NCI-H748 treated with DMSO at 0.1 percent for 48 hours (cell line): ENCODE measurements at places on chromosomes 1 and 21.

DNA sequence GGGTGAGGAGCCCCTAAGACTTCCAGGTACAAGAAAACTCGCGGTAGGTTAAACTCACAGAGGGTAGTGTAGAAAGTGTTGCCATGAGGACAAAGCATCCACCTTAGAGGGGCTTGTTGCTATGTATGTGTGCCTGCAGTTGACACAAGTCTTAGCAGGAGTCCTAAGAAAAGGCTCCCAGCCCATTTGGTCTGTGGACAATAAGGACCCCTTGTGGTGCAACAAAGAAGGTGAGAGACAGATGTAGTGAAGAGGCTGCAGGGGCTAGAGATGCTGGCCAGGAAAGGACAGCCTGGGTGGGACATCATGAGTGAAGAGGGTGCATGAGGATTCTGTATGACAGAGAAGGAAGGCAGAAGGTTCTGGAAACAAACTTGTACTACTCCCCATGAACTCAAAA, 36.3 kb upstream of the IL10 start:
- no peak for DNase-seq

- no peak for DNase-seq
Observed at GRCh38 chr1:30706528-30706927, 16.9 kb downstream of the MATN1 start.

DNA sequence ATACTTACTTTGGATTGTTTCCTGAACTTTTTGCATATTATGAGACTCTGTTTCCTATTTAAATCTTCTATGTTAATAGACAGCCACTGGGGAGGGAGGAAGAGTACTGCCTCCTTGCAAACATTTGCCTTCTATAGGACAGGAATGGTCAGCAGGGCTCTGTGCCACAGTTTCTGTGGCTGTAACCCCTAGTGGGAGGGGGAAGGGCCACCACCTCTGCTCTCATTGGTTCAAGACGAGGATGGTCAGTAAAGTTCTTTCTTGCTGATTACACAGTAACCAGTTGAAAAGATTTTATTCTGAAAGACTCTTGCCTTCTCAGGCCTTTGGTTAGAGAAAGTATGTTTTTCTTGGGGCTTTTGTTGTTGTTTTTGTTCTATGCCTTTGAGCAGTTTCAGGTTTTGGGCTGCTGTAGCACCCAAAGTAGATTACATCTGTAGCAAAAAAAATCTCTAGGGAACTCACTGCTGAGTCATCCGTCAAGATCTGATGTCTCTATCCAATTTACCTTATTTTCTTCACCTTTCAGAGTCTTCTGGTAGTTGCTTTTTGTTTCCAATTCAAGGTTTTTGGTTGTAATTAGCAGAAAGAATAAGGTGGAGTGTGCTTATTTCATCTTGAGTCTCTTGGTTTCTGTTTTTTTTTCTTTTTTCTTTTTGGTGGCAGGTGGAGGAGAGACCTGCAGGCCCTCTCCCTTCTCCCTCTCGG, 23.1 kb downstream of the SLC35A3 start:
- DNase-seq: no peak

DNA sequence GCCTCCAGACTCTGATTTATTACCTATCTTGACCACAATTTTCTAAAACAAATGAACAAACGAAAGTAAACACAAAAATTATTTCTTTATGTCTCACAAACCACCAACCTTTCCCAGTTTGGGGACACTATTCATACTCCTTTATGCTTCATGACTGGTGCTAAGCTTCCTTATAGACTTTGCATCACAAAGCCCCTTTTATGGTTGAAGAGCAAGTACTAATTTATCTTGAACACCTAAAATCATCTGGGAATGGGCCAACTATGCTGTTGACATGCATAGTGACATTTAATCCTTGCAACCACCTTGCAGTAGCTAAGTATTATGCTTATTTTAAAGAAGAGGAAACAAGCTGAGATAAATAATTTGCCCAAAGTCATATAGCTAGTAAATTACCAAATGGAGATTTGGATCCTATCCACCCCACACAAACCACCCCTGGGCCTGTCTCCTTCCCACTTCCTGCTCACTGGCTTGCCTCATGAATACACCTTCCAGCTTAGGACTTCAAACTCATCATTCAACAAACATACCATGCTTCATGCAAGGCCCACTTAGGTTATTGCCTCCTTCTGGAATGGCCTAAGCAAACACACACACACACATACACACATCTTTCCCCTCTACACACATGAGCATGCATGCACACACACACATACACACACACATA, 192.2 kb downstream of the PLPP3 start:
- no peak for DNase-seq

DNA sequence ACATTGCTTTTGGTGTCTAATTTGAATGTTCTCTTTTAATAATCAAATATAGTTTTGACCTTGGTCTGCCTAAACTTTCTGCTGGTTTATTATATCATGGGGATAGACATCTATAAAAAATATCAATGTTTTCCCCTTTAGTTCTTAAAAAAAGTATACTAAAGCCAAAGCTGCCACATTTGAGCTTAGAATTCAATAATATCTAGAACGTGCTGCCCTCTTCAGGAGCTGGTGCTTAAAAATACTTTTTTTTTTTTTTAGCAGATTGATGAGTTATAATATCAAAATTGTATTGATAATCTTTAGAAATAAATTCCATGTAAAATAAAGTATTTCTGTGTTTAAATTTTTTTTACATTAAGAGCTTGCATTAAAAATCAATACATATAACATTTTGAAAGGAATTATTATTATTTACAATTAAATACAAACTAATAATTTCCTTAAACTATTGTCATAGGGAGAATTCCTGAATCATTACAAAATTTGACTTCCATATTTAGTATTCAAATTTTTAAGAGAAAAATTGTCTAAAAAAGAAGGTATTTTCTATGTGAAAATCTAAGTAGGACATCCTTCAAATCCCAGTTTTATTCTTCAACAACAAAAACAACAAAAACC, 40.1 kb upstream of the ADGRL2 start:
- no peak for DNase-seq

- DNase-seq: no peak
Observed at GRCh38 chr1:201763455-201764140, 65.4 kb upstream of the IPO9 start.

DNA sequence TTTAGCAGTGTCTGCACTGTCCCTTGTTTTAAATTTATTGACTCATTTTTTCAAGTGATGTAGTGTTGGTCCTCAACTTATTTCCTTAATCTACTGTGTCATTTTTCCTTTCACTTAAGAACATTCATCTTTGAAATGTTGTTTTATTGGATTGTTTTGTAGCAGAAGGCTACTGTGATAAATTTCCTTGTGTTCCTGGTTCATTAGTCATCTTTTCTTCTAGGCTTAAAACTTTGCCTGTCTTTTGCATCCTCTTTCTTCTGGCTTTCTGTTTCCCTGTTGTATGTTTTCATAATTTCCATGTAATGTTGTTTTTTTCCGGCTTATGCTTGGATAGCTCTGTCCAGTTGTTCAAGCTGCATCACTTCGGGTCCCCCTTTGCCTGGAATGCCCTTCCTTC, 61.9 kb downstream of the UBE2T start:
- DNase-seq: no peak

- no peak for DNase-seq
Observed at GRCh38 chr1:71362691-71363090, 281.9 kb upstream of the ZRANB2 start.

- no peak for DNase-seq
Observed at GRCh38 chr1:52633291-52633754, 355 bp downstream of the SHISAL2A start.

DNA sequence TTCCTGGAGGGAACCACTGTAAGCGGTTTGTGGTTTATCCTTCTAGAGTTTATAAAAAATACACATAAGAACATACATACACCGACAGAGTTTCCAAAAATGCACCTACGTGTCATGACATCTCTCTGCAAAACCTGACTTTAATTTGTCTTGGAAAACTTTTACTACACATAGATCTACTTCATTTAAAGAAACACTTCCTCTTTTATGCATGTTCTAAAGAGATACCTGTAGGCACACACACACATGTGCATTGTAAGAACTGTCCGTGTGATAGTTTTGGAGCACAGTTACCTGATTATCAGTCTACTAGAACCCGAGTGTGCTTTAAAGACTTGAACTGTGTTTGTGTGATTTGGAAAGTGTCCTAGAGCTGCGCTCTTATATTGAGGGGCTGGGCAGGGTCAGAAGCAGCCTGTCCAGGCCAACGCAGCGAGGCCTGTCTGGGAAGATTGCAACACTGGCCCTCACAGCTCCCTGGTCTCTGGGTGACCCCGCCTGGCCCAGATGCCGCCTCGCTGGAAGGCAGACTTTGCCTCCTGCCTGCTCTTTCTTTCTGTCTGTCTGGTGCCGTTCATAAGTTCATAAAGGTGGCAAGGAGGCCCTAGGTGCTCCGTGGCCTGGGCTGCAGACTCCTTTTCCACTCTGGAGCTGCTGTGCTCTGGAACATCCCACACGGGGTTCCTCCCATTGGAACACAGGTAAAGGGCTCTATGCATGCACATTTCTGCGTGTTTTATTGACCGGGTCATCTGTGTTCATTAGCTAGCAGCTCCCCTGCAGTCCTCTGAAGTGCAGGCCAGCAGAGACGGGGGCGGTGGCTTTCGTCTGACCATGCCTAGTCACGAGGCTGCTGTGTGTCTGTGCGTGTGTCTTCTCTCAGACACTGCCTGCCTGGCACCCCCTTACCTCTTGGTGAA, 46.3 kb downstream of the AGPAT3 start:
- DNase-seq: no peak

GRCh38 chr1:151711044-151711800, 5.4 kb downstream of the CELF3 start:
- no peak for DNase-seq

DNA sequence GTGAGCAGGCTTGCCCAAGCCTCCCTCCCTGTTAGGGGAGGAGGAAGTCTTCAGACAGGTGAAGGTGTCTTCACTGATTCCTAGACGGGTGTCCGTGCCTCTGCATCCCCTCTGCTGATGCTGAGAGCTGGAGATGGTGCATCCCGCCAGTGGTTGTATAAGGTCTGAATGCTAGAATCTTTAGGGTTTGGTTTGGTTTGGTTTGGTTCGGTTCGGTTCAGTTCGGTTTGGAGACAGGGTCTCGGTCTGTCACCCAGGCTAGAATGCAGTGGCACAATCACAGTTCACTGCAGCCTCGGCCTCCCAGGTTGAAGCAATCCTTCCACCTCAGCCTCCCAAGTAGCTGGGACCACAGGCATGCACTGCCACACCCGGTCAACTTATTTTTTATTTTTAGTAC, 153.6 kb downstream of the PGBD5 start:
- DNase-seq: no peak

DNA sequence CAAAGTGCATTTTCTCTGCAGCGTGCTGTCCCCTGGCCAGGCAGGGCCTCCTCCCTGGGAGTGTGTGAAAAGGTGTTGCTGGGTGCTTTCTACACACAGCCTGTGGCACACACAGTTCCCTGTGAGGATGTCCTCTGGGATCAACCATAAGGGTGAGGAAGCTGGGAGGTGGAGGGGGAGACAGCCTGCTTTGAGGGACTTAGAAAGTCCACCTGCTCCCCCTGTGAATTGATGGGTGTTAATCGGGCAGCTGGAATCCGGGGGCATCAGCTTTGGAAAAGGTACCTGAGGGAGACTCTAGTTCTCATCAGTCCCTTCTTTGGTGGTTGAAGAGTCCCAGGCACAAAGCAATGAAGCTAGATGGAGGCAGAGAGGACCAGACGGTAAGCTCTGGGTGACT, 35.8 kb downstream of the LHX4 start:
- DNase-seq: no peak

GRCh38 chr21:31043471-31043870, 5.2 kb upstream of the KRTAP19-8 start:
- no peak for DNase-seq

DNA sequence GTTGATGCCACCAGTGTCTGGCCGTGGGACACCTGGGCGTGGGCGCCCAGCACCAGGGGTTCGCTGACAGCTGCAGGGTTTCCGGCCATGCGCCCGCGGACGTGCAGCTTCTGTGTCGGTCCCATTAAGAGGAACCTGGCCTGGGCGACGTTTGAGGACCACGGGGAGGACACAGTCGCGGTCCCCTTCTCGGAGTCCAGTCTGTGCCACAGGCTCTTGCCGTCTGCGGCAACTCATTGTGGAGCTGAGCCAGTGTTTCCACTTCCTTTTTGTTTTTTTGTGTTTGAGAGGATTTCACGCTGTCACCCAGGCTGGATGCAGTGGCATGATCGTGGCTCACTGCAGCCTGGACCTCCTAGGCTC, 1.6 kb upstream of the C1orf159 start:
- no peak for DNase-seq

- no peak for DNase-seq
Observed at GRCh38 chr1:214066190-214066589, 78.4 kb downstream of the PROX1 start.
